ENCODE measurements at places on chromosomes 7 and 10. TPM values are rescaled to one million over a fixed set of nuclear protein-coding genes. Genes with fewer than 3 reads are reported as not detected.

DNA sequence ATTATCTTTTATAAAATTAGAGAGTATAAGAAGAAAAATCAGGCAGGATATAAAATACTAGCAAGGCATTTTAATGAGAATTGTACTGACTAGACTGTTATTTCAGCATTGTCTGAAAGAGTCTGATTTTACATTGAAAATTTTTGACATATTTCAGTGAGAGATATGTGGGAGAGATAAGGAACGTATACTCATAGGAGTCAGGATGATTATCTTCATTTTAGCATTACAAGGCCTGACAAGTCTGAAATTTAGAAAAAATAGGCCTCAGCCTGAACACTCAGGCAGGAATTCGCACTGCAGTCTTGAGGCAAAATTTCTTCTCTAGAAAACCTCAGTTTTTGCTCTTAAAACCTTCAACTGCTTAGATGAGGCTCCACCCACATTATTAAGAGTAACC, 386.0 kb downstream of the HGF start:
- no peak for DNase-seq

GRCh38 chr7:96321031-96321657, 754 bp downstream of the SLC25A13 start:
- DNase-seq: peak; percentile 90

DNA sequence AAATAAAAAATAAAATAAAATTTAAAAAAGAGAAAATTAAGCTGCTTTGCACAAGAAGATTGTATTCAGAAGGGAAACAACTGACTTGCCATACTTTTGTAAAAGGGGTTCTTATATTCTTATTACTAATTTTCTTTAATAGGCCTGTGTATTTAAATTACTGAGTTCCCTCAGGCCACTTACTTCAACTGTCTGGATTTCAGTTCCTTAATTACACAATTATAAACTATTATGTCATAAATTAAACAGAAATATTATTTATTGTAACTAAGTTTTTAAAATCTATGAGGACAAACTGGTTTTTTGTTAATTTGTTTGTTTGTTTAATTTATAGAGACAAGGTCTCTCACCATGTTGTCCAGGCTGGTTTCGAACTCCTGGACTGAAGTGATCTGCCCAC, 22.4 kb upstream of the MICU1 start:
- DNase-seq: no peak

GRCh38 chr7:24966802-24967201, 13.2 kb downstream of the OSBPL3 start:
- DNase-seq: no peak

The HGF gene
- 55.9 TPM for total RNA-seq

The INTS1 gene
- total RNA-seq: 77.9 TPM

The NUB1 gene
- total RNA-seq: 47.4 TPM
